ENCODE measurements at places on chromosomes 12 and 14. TPM values are rescaled to one million over a fixed set of nuclear protein-coding genes. Genes with fewer than 3 reads are reported as not detected.

Gene PRH2
- polyA plus RNA-seq: 0.18 TPM

Gene GALNT8
- polyA plus RNA-seq: 0.02 TPM

DNA sequence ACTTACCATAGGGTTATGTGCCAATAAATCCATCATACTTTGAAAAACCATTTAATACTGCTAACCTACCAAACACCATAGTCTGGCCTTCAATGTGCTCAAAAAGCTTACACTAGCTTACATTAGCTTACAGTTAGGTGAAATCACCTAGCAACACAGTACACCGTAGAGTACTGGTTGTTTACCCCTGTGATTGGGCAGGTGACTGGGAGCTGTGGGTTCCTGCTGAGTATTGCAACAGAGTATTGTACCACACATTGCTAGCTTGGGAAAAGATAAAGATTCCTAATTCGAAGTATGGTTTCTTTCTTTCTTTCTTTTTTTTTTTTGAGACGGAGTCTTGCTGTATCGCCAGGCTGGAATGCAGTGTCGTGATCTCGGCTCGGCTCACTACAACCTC is 5.6 kb downstream of the ATP5MC2 start:
- no peak for DNase-seq

DNA sequence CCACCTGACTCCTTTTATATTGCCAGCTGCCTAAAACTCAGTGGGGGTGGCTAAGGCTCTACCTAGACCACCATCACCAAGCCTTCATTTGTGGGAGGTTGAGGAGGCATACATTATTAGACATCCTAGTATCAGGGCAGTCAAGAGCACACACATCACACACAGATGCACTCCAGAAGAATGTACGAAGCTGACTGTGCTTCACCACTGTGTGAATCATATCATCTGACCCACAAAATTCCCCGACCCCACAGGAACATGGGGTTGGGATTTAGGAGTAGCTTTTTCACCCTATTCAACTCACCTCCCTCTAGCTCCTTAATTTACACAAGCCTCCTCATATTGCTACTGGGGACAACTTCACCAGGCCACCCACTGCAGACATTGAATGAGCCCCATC is 64.8 kb upstream of the BDKRB2 start:
- no peak for DNase-seq

- DNase-seq: no peak
Measured at GRCh38 chr12:30395190-30395589, 300.5 kb downstream of the IPO8 start.

DNA sequence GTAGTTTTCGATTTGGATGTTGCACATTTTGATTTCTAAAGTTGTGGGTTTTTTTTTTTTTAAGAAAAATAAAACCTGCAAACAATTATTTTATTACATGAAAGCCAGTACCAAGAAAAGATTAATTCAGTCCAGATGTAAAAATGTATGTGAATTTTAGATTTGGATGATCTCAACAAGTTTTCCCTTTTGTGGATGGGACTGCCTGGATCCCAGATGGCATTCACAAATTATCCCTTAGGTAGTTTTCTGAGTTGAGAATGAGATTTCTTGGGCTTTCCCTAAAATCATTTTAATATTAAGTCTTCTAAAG is 2.8 kb downstream of the FRMD6 start:
- no peak for DNase-seq
